Activated T-cell treated with anti-CD3 and anti-CD28 coated beads, Interleukin-2, amount 50 U/mL, for 72 hours (primary cell): ENCODE measurements at places on chromosomes 1 and 21. TPM values are rescaled to one million over a fixed set of nuclear protein-coding genes. Genes with fewer than 3 reads are reported as not detected.

The C1orf87 gene
- not detected for total RNA-seq

- no peak for DNase-seq
These were observed 230.4 kb downstream of the PDE4B start for GRCh38 chr1:66022904-66023620.

DNA sequence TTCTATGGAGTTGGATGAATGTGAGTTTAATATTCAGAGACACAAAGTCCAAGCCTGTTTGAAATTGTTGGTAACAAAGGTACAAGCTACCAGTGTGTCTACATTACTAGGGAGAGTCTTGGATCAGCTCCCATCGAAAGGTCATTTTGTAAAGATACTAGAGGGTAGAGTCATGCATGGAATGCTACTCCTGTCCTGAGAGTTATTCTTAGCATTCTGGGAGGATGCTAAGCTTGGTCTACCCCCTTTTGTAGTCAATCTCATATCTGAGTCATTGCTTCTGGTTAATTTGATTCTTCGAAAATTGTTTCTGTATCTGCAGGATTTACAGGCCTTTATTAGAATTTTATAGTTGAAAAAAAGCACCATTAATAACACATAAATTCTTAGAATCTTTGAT lies 240.2 kb downstream of the ST6GALNAC3 start:
- DNase-seq = no peak

- DNase-seq = no peak
These were observed 29.6 kb upstream of the DIPK1A start for GRCh38 chr1:92990828-92991227.

DNA sequence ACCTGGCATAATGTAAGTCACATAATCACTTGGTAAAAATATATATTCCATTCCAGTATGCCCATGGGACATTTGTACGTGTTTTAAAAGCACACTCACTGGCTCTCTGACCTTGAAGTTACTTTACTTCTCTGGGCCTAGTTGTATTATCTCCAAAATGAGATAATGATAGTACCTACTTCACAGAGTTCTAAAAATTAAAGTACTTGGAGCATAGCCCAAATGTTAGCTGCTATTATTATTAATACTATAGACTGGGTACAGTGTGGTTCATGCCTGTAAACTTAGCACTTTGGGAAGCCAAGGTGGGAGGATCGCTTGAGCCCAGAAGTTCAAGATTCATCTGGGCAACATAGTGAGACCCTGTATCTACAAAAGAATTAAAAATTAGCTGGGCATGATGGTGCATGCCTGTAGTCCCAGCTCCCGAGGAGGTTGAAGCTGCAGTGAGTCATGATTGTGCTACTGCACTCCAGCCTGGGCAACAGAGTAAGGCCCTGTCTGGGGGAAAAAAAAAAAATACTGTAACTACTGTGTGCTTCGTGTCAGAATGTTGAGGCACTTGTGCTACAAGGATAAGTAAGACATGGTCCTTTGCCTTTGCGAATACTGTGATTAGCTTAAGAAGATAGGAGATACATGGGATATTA lies 45.7 kb downstream of the TDRD5 start:
- no peak for DNase-seq

DNA sequence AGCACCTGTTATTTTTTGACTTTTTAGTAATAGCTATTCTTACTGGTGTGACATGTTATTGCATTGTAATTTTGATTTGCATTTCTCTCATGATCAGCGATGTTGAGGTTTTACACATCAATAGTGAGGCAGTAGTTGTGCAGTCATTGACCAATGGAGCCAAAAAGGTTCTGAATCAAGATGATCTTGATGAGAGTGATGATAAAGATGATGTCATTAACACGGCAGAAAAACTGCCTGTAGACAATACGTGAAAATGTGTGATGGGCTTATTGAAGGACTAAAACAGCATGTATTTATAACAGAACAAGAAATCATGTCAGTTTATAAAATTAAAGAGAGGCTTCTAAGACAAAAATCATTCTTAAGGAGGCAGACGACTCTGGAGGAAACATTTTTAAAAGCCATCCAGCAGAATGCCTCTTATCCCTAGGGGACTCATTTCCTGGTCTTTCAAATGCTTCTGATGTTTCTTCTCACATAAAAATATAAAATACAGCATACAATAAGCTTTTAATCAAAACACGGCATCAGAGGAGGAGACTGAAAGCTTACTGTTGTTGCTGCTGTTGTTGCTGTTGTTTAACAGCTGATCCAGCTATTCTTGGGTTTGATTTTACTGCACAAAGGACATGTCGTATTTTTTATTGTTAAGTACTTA lies 400.3 kb downstream of the LTN1 start:
- no peak for DNase-seq
